GM06990 (cell line): ENCODE measurements at places on chromosomes 7 and 10.

DNA sequence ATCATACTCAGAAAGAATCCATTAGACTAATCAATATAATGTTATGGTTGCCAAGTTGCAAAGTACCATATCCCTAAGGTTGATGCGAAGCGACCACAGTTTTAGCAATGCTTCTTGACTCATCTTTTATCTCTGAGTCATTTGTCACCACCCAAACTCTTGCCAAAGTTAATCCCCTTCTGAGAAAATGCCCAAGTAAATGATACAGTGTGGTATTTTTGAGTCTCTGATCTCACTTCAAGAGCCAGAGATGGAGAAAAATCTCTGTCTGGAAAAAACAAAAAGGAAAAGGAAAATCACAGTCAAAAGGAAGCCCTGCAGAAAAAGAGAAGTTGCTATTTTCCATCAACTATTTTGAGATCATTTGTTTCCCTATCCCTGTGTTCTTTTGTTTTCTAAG, 26.7 kb upstream of the OTUD1 start:
- peak; percentile 15 for DNase-seq

GRCh38 chr7:152896217-152896616, 136.7 kb downstream of the ACTR3B start:
- no peak for DNase-seq

DNA sequence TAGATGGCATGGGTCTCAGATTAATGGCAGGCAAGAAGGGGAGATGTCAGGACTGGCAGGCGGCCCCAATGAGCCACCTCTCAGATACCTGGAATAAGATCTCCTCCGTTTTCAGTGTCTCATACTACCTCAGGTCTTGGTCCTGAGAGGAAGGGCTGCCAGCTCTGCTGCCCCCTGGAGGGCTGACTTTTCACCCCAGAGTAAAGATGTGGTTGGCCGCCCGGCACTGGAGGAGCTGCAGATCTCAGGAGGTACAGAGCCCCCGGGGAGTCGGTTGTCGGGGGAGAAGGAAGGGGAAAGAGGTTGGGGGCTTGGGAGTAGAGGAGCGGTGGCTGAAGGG, 642 bp upstream of the COL13A1 start:
- DNase-seq, result no peak

GRCh38 chr7:141700848-141701371, 1.1 kb downstream of the DENND11 start:
- peak; percentile 24 for DNase-seq

DNA sequence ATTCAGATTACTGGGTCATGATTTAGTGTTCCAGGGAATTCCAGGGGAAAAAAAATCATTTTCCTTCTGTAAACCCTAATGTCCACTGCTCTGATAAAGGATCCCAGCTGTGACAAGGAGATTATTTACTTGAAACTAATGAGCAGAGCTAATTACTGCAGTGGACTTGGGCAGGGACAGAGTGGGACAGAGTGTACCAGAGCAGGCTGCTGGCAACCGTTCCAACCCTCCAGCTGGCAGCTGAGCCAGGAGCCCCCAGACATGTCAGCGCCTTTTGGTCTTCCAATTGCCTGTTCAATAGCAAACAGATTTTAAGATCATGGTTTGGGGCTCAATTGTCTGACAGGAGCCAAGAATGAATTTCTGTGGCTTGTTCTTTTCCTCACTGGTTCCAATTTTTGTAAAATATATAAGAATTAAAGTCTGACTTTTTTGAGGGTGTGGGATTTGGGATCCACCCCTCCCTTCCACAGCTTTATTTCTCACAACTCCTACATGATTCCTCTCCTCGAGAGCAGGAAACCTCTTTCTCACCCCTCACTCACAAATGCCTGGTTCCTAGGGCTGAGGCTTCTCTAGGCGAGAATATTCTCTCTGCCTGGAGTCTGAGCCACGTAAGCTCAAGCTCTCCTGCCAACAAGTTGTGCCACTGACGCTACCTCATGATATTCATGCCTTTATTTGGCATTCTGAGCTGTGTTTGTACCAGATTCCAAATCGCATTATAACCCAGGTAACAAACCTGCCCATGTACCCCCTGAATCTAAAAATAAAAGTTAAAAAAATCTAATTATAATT, 20.6 kb upstream of the FAM180A start:
- DNase-seq, result no peak

- no peak for DNase-seq
These were observed 37.8 kb downstream of the TARP start for GRCh38 chr7:38235606-38236005.

DNA sequence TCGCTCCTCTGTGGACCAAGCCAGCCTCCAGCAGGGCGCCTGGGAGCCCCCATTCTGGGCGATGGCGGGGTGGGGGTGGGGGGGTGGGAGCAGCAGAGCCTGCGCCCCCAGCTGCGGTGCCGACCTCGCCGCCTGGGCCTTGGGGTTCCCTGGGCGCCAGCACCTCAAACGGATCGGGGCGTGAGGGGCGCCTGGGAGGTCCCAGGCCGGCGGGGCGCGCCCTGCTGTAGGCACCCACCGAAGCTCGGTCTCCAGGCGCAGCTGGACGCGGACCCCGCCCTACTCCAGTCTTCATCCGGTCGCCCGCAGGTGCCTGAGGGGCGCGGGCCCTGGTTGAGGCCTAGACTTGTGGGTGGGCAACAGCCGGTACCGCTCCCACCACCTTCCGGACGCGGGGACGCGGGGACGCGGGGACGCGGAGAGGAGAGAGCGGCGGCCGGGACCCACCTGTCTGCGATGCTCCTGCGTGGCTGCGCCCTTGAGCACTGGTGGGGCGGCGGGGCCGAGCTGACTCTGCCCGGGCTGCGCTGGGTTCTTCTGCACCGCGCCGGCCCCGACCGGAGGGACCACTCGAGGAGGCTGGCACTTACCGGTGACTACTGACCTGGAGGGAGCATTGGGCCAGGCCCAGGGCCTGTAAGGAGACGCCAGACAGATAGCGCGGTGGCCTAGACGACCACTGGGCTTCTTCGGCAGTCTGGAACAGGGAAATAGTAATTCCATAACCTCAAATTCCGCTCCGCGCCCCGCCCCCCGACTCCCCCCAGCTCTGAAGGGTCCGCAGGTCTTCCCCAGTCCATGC, 5.5 kb upstream of the KCP start:
- DNase-seq, result no peak

GRCh38 chr10:78752708-78753107, 316.1 kb upstream of the ZMIZ1 start:
- DNase-seq, result no peak

DNA sequence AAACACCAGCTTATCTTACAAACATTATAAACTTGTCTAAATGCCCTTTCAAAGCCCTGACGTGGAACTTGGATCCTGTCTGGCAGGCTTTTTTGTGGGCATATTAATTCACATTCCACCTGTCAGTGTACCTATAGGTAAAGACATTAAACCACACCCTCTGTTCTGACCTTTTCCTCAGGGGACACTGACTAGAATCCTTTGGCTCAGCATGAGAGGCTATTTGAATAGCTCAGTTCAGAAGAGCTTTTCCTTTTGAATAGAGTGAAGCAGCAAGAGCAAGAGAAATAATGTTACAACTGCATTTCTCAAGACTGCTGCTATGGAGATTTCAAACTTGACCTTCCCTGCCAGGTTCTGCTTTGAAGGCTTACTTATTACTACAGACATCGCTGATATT, 76.9 kb downstream of the CYP51A1 start:
- DNase-seq, result no peak

DNA sequence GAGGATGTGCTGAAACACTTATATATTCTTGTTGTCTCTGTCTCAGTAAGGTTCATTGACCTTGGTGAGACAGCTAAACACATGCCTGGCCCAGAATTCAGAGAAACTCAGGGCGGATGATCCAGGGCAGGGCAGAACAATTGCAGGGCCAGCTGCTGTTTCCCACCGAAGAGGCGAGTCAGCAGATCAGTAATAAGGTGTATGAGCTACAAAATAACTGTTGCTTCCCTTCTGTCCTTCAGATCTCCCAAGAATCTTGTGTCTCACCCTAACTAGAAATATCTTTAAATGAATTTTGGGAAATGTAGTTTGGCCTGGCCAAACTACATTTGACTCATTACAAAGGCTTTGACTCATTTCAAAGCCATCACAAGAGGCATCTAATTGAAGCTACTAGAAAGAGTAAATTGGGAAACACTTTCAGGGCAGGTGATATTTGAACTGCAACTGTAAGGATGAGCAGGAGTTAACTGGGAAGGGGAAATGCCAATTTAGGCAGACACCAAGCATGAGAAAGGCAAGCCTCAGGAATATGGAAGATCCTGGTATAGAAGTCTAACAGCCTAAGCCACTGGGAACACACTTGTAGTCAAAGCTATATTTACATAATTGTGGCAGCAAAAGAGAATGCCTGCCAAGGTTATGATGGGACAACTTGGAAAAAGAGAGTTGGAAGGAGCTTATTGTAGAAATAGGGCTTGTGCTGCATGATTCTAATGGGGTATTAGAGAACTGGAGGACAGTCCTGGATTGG, 24.5 kb upstream of the CELF2 start:
- no peak for DNase-seq

DNA sequence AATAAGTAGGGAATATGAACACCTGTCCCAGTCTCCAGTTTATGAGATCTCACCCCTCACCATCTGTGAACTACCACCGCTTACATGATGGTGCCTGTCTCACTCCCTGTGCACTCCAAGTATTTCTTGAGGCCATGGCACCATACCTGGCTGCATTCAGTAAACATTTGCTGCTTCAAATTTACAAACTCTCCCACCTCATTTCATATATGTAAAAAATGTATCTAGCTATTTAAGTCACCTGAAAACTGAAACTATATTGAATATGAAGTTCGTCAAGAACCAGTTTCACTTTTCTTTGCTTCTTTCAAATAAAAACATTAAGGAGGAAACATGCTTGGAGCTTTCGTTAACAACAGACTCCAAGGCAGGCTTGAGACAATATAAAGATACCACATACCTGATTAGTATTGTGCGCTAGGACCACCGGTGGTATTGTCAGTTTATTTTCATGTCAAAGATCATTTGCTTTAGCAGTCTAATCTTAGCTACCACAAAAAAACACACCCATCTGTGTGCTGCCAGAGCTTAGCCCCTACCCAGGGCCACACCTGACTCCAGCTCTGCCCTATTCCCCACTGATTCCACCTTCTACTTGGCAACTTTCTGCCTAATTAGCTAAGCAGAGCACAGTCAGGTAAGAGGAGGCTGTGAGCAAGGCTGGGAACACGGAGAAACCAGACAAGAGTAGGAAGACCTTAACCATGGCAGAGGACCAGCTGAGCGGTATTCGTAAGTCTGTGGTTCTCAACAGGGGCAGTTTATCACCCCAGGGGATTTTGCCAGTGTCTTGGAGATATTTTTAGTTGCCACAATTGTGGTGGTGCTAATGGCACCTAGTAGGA, 92.0 kb downstream of the ZFAND4 start:
- DNase-seq, result peak; percentile 36

GRCh38 chr10:130438861-130439260, 302.7 kb downstream of the GLRX3 start:
- no peak for DNase-seq

DNA sequence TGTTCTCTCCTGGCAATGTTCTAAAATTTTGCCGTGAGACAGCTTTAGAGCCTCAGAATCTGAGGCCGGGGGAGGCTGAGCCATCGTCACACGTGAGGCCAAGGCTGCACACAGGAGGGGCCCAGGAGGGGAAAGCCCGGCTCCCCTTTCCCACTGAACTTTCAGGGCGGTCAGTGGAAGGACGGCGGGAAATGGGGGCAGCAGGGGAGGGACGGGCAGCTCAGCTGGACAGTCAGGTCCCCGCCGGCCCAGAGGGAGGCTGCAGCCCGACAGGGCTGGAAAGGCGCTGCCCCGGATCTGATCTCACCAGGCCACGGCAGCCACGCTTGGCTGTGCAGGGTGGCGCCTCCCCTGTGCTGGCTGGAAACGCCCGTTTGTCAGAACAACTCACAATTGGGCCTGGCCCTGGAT, 43.3 kb upstream of the ADGRA1 start:
- no peak for DNase-seq

GRCh38 chr10:79927111-79927828, 21.6 kb downstream of the SFTPD start:
- no peak for DNase-seq

DNA sequence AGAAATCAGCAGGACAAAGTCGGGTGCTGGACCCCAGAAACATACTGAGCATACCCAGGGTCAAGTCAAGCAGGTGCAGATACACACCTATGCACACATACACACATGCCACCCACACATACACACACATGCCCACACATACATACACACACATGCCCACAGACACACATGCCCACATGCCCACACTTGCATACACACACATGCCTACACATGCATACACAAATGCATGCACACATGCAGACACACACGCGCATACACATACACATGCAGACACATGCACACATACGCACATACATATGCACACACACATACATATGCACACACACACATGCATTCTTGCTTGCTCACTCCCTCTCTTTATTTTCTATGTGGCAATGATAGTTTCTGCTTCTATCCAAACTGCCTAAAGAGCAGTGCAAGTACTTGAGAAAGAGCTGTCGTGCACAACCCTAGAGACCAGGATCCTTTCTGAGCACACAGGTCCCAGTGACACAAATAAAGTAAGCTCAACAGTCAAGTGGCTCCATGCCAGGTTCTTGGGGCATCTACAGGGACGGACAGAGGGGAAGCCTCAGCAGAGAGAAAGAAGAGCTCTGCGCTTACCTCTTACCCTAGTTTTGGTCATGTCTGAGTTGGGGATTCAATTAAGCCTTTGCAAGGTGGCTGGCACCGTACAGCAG, 83.7 kb downstream of the EBF3 start:
- no peak for DNase-seq

- DNase-seq, result no peak
These were observed 19.5 kb upstream of the RHEB start for GRCh38 chr7:151539088-151539671.

- DNase-seq, result no peak
These were observed 234.1 kb downstream of the PTEN start for GRCh38 chr10:88097536-88097935.

DNA sequence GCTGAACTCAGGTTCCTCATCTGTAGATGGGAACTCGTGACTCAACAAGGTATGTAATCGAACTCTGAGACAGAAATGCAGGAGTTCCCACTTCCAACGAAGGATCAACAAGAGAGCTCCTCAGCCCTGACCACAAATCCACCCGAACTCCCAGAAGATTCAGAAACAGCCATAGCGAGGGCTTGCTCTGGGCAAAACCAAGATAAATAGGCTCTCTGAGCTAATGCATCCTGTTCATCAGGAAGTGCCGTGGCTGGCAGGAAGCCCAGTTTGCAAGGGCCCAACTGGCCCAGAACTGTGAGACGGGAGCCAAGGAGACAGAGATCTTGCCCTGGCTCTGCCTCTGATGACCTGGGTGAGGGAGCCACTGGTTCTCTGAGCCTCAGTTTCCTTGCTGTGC, 141.7 kb upstream of the PFKP start:
- no peak for DNase-seq

DNA sequence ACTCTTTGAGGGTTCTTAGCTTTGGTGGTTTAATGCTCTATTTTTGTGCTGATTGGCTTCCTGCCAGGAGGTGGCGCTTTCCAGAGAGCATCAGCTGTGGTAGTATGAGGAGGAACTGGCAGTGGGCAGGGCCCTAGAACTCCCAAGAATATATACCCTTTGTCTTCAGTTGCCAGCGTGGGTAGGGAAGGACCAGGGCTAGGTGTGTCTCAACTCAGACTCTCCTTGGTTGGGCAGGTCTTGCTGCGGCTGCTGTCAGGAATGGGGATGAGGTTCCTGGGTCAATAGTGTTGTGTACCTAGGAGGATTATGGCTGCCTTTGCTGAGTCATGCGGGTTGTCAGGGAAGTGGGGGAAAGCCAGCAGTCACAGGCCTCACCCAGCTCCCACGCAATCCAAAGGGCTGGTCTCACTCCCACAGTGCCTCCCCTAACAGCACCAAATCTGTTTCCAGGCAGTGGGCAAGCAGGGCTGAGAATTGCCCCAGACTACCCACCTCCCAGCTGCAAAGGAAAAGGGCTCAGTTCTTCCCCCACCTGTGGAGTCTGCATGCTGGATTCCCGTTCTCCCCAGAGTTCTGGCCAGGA, 191.5 kb downstream of the PHTF2 start:
- DNase-seq, result no peak
